AG10803 (cell line): ENCODE measurements at places on chromosomes 6 and 20.

- peak; percentile 97 for DNase-seq
These were observed 146.2 kb downstream of the COL21A1 start for GRCh38 chr6:56101141-56101553.

- no peak for DNase-seq
These were observed 38.2 kb downstream of the NCR2 start for GRCh38 chr6:41373627-41373918.

- no peak for DNase-seq
These were observed 69.8 kb downstream of the SNAP25 start for GRCh38 chr20:10288421-10288820.

DNA sequence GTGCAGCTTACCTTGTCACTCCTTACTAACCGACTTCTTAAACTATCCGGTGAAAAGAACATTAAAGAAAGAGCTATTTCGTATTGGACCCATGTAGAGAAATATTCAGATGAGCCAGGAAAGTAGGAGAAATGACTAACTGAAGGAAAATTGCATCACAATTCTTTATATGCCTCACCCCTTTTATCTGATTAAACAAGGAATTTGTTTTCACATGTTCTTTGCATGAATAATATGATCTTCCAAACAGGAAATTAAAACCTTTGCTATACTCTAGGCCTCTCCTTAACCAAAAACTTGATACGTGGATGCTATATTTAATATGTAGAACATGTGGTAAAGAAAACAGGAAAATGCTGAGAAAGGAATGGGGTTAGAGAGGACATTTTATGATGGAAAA lies 41.9 kb upstream of the LRRC1 start:
- DNase-seq: peak; percentile 72

GRCh38 chr20:12090920-12091319 lies 173.2 kb downstream of the BTBD3 start:
- DNase-seq: no peak

DNA sequence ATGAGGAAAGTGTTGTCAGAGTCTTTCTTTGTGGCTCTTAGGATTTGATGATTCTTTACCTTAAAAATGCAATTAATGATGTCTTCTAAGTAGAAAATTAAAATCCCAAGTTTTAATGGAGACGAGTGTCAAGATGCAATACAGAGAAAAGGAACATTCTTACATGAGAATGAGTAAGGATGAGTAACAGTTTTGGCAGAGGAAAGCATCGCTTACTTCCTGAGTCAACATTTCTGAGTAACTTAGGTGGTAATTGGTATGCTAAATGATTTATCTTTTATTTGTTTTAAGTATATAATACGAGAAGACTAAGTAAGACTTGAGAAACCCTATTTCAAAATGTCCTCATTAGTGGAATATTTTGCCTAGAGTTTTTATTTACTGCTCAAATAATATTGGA lies 101.3 kb downstream of the RTN4IP1 start:
- peak; percentile 99 for DNase-seq

- DNase-seq: no peak
These were observed 121.3 kb downstream of the BMP7 start for GRCh38 chr20:57145089-57145631.

DNA sequence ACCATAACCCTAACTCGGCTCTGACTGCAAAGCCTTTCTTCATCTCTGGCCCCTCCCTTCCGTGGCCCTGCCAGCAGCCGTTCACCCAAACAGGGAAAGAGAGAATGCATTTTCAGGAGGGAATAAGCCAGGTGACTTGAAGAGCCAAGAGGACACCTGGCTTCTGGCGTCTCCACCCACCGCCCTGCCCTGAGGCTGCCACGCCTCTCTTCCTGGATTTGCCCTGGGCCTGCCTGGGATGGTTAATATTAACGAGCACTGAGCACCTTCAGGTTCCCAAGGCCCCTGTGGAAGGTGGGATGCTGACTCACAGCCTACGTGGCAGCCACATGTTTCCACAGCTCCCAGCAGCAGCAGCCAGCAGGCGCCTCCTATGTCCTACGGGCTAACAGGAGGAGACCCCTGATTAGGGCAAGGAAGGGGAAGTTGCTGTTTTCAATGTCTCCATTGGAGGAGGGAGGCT lies 138.0 kb upstream of the RREB1 start:
- DNase-seq: no peak

DNA sequence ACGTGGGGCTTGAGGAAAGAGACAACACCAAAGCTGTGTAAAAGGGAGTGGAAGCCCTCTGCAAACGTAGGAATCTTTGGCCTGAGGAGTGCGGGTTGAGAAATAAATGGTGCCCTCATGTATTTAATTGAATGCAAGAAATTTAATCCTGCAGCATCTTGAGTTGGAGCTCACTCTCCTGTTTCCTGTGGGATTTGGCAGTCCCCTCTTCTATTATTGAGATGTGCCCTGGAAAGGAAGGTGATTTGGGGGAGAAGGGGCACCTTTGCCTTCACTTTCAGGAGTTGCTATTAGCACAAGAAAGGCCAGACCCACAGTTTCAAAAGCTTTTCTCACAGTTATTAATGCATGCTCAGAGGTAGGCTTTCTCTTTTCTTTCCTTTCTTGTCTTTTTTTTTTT lies 201.4 kb upstream of the HDDC2 start:
- DNase-seq: no peak

- no peak for DNase-seq
These were observed 46.7 kb upstream of the RALGAPA2 start for GRCh38 chr20:20759132-20759531.

DNA sequence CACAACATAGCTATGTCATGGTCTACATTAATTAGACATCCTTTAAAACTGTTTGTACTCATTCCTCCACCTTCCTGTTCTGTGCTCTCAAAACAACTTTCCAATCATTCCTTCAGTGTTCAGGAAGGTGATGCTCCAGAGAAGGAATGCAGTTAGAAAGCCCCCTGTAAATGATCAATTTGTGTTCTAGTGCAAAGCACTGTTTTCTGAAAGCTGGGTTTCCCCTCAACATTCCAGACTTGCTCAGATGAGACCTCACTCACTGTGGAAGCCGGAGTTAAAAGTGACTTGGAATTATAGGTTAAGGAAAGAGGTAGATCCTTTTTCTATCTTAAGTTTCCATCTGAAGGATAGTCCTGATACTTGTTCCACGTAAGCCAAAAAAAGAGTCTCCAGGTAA lies 95.9 kb downstream of the BMP2 start:
- DNase-seq: no peak

DNA sequence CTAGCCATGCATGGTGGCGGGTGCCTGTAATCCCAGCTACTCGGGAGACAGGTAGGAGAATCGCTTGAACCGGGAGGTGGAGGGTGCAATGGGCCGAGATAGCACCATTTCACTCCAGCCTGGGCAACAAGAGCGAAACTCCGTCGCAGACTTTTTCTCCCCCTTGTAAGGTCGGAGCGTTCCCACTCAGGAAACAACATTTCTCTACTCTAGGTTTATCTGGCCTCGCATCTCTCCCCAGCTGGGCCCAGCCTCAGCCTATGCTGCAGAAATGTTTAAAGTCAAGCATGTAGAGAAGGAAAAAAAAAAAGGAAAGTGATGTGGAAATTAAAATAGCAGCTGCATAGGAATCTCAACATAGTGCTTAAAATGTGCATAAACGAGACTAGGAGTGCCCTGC lies 172.3 kb downstream of the TRIM27 start:
- DNase-seq: no peak

DNA sequence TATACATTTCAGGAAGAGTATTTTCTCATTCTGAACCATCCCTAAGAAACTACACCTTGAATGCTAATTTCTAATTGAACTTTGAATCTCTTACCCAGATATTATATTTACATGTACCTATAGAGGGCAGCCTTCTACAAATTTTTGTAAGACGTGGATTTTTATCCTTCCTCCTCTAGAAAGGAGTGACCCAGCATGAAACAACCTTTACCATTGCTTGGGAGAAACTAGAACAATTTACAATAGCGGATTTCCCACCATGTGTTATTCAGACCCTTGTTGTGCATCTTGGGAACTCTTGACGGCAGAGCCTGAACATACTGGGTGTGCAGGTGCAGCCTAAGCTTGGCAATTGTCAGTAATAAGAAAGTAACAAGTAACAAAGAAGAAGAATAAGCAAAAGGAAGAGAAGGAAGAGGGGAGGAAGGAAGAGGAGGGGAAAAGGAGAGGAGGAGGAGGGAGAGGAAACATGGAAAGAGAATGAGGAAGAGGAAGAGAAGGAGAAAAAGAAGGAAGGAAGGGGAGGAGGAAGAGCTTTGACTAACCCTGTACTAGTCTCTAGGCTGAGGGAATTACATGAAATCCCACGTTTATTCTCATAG lies 10.8 kb upstream of the TAAR1 start:
- peak; percentile 43 for DNase-seq

DNA sequence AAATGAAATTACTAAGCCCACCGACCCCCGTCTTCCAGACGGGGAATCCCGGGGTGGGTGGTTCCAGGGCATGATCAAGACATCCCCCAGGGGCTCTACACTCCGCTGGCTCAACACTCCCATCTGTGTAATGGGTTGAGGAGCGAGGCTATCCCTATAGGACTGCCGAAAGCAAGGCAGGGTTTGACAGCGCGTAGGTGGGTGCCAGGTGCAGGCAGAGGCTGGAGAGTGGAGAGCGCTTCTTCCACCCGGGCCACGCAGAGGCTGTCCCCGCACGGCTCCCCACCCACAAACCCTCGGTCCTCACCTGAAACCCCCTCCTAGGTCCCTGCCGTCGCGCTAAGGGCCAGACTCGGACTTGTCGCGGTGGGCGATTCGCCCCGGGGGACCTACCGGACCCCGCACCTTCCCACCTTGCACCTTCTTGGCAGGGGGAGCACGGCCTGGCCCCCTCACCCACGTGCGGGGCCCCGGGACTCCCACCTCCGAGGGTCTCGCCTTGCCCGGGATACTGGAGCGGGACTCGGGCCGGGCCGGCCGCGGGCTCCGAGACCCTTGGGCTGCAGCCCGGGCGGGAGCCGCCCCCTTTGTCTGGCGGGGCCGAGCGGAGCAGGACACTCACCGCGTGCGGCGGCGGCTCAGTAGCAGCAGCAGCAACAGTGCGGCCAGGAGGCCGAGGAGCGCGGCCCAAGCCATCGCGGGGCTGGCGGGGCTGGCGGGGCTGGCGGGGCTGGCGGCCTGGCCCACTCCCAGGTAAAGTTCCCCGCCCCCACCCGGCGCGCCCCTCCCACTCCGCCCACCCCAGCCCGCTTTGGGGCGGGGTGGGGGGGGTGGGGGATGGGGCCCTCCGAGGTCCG lies at the start of gene PTGIS:
TSS of gene PTGIS (minus strand) at position 717 of the 857 bp plus-strand sequence. CDS start at position 696, 21 bp downstream.
- no peak for DNase-seq

- no peak for DNase-seq
These were observed 386.8 kb downstream of the HDGFL1 start for GRCh38 chr6:22956029-22956681.

DNA sequence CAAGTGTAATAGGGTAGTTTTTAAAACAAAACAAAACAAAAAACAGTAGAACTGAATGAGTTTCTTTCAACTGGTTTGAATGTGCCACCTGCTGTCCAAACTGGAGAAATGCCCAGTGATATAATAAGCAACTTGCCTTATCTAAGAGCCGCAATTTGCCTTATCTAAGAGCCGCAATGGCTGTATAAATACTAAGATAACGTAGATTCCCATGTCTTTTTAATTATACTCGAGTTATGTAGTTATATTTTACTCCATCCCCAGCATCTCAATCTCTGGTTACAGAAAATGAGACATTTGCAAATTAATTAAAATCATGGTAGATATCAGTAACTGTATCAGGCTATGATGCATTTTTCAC lies 67.2 kb downstream of the RPP40 start:
- peak; percentile 63 for DNase-seq

- DNase-seq: no peak
These were observed 63.3 kb upstream of the PTGIS start for GRCh38 chr20:49631061-49631716.

DNA sequence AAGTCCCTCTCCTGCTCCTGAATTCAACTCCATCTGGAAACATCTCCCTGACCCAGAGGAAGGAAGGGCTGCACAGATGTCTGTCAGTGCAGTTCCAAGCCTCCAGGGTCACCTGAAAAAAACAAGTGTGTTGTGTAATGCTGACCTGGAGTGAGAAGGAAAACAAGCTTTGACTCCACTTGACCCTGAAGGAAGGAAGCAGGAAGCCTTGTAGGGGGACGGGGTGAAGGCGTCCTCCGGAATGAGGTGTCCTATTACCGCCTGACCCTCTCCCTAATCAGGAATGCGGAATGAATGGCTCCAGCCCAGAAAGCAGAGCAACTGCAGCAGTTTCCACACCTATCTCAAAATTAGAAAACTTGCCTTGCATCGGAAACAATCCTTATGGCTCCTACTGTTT lies 13.9 kb upstream of the ADGRF5 start:
- no peak for DNase-seq

- no peak for DNase-seq
These were observed 116.6 kb downstream of the DLL1 start for GRCh38 chr6:170174124-170174770.

GRCh38 chr6:163916315-163917081 lies 502.0 kb downstream of the QKI start:
- DNase-seq: no peak

DNA sequence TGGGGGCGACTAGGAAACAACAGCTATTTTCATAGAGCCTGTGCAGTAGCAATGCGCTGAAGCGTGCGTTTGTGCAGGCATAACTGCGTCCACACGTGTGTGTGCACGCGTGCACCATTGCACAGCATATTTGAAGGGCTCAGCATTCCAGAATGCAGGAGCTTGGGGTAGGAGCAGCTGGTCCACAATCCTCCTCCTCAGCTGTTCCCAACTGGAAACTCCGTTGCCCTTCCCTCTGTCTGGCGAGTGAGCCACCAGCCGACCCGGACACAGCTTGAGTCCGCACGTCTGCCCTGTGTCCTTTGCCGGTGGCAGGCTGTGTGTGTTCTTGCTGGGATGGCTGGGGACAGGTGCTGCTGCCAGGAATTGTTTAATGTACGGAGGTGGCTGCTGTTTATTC lies 110.2 kb downstream of the SASH1 start:
- no peak for DNase-seq

DNA sequence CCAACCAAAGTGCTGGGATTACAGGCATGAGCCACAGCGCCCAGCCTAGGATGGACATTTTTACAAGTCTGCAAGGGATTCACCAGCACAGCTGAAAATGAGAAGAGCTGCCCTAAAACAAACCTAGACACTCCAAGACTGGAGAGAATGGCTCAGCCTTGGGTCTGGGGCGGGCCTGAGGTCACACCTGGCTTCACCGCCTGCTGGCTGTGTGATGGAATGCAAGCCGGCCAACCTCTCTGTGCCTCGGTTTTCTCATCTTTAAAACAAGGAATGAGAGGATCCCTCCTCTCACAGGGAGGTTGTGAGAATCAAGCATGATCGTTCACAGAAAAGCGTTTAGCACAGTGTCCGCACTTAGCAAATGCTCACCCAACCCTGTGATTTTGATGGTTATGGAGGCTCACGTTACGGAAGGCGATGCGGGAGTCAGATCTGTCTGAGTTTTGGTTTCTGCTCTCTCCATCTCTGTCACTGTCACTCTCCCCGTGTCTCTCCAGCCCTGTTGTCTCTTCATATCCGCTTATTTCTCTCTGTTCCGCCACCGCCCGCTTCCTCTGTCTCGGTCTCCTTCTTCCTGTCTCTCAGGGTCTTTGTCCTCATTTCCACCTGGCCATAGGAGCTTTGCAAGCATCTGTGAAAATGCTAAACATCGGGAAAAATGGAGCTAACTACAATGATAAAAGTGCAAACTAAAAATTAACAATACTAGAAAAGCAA lies 47.6 kb downstream of the CEBPB start:
- no peak for DNase-seq
